ENCODE measurements at places on chromosomes 5 and 9. TPM values are rescaled to one million over a fixed set of nuclear protein-coding genes. Genes with fewer than 3 reads are reported as not detected.

SAPCD2 gene
- polyA plus RNA-seq, result 10.3 TPM

GRCh38 chr9:132439153-132439552 is 29.1 kb downstream of the CFAP77 start:
- DNase-seq, result no peak

- DNase-seq, result no peak
Observed at GRCh38 chr9:36078051-36078450, 41.3 kb downstream of the RECK start.

- no peak for DNase-seq
Observed at GRCh38 chr5:42595597-42595996, 161.0 kb upstream of the CCDC152 start.

- no peak for DNase-seq
Observed at GRCh38 chr9:74946686-74947085, 6.0 kb downstream of the C9orf40 start.

JAKMIP2 gene
- polyA plus RNA-seq, result 5.6 TPM

SLC1A3 gene
- 23.2 TPM for polyA plus RNA-seq

GRCh38 chr5:33608344-33609041 is 167.7 kb downstream of the TARS1 start:
- no peak for DNase-seq

TRIP13 gene
- polyA plus RNA-seq, result 16.2 TPM

DNA sequence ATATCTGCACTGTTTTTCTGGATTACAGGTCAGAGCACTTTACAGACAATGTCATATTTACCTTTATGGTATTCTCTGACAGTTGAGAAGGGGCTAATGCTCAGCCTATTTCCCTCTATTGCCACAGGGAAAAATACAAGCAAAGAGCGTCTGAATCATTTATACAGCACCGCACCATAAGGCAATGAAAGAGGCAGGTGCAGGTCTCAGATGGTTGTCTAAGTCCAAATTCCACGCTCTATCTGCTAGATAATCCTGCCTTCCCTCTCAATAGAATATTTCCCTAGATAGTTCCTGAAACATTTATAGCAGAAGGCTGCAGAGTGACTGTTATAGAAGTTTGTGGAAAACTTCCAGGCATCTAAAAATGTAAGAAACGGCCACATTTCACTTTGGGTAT is 446.1 kb upstream of the CDH6 start:
- DNase-seq, result no peak

GRCh38 chr5:42599106-42599505 is 157.5 kb upstream of the CCDC152 start:
- no peak for DNase-seq

DNA sequence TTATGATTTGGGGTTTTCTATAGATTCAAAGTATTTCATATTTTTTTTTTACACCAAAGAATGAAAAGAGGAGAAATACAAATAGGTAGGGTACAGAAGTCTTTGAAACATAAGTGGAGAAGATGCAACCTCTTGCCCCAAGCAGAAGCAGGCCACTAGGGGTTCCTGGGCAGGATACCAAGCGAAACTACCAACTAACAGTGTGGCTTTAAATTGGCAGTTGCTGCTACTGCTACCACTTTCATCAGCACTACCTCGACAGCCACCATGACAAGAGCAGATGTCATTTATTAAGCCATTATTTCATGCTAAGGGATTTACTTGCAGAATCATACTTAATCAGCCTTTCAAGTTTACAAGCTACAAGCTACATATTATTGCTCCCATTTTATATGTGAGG is 288.1 kb downstream of the NR3C1 start:
- DNase-seq, result no peak

IL12B gene
- 0.08 TPM for polyA plus RNA-seq

- no peak for DNase-seq
Observed at GRCh38 chr5:168159425-168159824, 132.0 kb upstream of the WWC1 start.

DNA sequence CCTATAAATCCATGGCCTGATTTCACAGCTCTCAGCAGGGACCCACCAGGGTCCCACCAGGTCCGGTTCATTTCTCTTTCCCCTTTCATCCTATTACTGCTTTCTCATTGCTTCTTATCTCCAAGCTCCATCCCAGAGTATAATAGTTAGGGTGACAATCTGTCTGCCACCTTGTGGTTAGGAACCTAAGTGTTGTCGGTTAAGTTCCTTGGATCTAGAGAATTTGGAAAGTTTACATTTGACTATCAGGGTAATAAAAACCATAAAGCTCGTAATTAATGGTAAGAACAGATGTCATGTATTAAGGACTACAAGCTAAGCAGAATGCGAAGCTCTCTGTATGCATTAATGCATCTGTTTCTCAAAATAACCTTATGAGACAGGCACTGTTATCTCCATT is 259.1 kb downstream of the SH3GL2 start:
- DNase-seq, result no peak

DNA sequence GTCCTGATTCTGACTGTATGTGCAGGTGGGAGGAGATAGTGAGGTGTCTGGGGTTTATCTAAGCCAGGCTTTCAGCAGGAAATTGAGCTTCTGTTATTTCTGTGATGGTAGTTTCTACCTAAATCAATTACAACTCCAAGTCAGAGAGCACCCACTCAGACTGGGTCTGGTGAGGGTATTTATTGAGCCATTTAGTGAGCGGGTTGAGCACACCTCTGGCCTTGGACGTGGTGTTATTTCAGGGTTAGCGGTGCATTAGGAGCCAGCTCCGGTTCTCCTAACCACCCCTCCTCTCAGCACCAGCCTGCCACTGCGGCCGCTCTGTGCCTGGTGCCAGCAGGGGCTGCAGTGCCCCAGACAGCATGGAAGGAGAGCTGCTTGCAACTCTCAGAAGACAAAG is 238.9 kb downstream of the CACNA1B start:
- no peak for DNase-seq
